ENCODE measurements at places on chromosomes 1 and 21. TPM values are rescaled to one million over a fixed set of nuclear protein-coding genes. Genes with fewer than 3 reads are reported as not detected.

The LYSMD1 gene
- total RNA-seq: 13.6 TPM

The CLDN19 gene
- total RNA-seq: not detected

The CITED4 gene
- total RNA-seq: 10.2 TPM

The VWA5B1 gene
- not detected for total RNA-seq

The IKBKE gene
- total RNA-seq: 51.4 TPM

The NBPF26 gene
- total RNA-seq: 13.7 TPM

The INSRR gene
- total RNA-seq: not detected

The TSPAN2 gene
- not detected for total RNA-seq

The KCNC4 gene
- 1.3 TPM for total RNA-seq

The GBP6 gene
- total RNA-seq: not detected

The RHD gene
- not detected for total RNA-seq

The KRTAP7-1 gene
- not detected for total RNA-seq

The PEA15 gene
- total RNA-seq: 133 TPM

The SLC2A5 gene
- 2.6 TPM for total RNA-seq

The CLDN17 gene
- total RNA-seq: not detected

The CGN gene
- 0.72 TPM for total RNA-seq

The SPATA21 gene
- not detected for total RNA-seq

The TMEM54 gene
- total RNA-seq: 29.3 TPM

The UTS2 gene
- total RNA-seq: not detected

The PLA2G5 gene
- total RNA-seq: not detected

The ADGRB2 gene
- total RNA-seq: 14.0 TPM

The RPE65 gene
- total RNA-seq: not detected

The PLA2G2D gene
- total RNA-seq: not detected

The USH2A gene
- under 0.01 TPM for total RNA-seq

The SPRR1A gene
- not detected for total RNA-seq

The CD1B gene
- total RNA-seq: not detected

The CFHR3 gene
- total RNA-seq: not detected

The PROX1 gene
- total RNA-seq: under 0.01 TPM

The KLF17 gene
- total RNA-seq: under 0.01 TPM

The PODN gene
- total RNA-seq: 10.2 TPM

The ZNF683 gene
- not detected for total RNA-seq

The LYPD8 gene
- not detected for total RNA-seq

The ITLN2 gene
- not detected for total RNA-seq

The UMODL1 gene
- 0.29 TPM for total RNA-seq

The PTPN14 gene
- total RNA-seq: 106 TPM

The LINGO4 gene
- not detected for total RNA-seq

The GATAD2B gene
- total RNA-seq: 11.4 TPM

The GNL2 gene
- 50.8 TPM for total RNA-seq

The LCE1A gene
- not detected for total RNA-seq

The CLEC20A gene
- not detected for total RNA-seq

The SLC9C2 gene
- not detected for total RNA-seq

The NR1I3 gene
- not detected for total RNA-seq

The PHF13 gene
- total RNA-seq: 12.0 TPM

The RXFP4 gene
- total RNA-seq: not detected

The FAM72D gene
- 0.22 TPM for total RNA-seq

The CENPS gene
- 11.8 TPM for total RNA-seq

The CACNA1S gene
- not detected for total RNA-seq

The ELF3 gene
- total RNA-seq: 0.29 TPM

The CD5L gene
- total RNA-seq: not detected

The KCNE1 gene
- total RNA-seq: 1.3 TPM

The KLHDC9 gene
- total RNA-seq: 0.66 TPM

The CRNN gene
- not detected for total RNA-seq

The ATP1A2 gene
- not detected for total RNA-seq
